ENCODE measurements at places on chromosomes 3 and 15.
A peak's percentile ranks its signal among the peaks of the same experiment; 100 is the strongest.

DNA sequence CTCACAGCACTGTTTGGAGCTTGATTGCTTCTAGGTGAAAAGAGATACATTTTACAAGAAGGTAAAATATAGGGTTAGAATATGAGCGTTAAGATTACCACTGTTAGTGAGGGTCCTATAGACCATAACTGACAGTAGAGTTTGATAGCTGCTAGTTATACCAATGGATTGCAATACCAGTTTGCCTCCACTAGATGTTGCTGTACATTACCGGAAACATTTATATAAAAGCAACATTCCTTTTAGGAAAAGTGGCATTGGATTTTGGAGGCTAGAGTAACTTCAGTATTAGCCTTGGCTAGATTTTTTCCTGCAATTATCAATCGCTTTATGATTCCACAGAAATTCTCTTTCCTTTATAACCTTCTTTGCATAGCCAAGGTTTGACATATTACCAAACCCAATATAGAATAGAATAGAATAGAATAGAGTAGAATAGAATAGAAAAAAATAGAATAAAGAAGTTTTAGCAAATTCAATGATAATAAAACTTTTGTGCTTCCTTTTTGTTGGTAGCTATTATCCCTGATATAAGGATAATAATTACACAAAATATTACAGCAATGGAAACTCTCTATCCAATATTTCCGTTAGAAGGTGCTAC, 1093.6 kb upstream of the ALCAM start:
- no peak for DNase-seq

GRCh38 chr15:51260202-51260601, 78.2 kb downstream of the CYP19A1 start:
- no peak for DNase-seq

GRCh38 chr15:31485431-31485830, 158.8 kb downstream of the KLF13 start:
- no peak for DNase-seq

DNA sequence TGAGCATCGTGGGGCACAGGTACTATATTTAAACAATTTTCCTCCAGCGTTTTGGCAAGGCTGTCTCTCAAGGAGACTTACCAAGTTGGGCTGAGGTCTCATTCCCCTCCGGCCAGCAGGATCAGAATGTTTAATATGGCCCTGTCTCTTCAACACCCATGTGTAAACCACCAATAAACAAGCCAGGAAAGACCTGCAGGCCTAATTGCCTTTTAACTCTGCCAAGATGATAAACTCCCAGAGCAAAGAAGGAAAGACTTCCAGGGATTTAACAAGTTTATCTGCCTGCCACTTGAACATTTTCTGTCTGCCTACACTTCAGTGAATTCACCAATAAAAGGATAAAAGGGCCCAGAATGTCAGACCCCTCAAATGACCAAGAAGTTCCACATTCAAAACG, 130.3 kb upstream of the WNT5A start:
- DNase-seq: no peak

- DNase-seq: no peak
Measured at GRCh38 chr15:38367476-38367875, 86.5 kb upstream of the FAM98B start.

DNA sequence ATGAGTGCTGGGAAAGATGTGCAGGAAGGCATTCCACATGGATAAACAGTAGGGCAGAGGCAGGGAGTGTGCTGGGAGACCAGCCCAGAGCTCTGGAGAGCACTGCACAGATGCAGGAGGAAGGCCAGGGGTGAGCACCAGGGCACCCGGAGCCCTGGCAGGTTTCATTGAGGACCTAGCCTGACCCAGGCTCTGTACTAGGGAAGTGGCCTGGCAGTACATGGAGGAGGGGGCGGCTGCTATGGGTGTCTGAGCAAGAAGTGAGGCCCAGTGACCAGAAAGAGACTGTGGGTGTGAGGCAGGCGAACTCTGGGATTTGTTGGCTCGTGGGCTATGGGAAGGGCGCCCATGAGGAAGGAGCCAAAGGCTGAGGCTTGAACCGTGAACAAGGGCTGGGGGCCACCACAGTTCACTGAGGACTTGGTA, 139.1 kb downstream of the DNAJB8 start:
- DNase-seq: no peak

DNA sequence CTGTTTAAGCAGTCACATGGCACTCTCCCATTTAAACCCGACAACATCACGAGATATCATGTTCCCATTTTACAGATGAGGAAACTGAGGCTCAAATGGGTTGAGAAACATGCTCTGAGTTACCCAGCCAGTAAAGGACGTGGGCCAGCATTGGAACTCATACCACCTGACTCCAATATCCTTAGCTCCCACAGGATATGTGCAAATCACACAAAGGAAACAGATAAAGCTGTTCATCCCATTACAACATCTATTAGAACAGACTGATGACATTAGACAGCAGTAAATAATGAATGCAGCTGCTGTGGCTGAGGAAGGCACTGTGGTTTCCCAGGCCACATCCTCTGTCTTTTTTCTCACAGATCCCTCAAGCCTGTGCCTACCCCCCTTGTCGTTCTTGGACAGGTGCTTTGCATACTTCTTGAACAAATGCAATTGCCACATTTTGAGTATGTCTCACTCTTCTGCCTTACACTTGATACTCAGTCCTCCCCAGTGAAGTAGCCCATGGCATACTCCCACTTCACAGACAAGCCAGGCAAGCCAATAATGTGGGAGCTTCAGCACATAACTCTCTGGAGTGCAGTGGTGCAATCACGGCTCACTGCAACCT, 17.7 kb downstream of the FRMD4B start:
- peak; percentile 21 for DNase-seq

Data from activated gamma-delta T cell treated with Interleukin-2 at 50 U/mL for 16 hours (primary cell).